ENCODE measurements at places on chromosomes 2 and 18.

DNA sequence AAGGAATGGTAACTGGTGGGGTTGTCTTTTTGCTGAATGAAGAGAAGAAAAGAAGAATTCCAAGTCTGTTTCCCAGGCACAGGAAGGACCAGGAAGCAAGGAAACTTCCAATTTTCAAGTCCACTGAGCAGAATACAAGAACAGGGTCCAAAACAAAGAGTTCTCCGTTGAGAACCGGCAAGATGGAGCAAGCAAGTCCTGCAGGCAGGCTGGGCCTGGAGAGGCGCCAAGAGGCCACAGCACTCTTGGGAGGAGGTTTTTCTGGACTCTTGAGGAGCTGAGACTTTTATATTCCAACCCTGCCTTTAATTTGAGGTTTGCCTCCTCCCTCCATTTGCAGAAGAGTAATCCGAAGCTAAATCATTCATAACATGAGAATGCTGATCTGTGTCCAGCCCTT lies 224.5 kb downstream of the IKZF2 start:
- no peak for DNase-seq

DNA sequence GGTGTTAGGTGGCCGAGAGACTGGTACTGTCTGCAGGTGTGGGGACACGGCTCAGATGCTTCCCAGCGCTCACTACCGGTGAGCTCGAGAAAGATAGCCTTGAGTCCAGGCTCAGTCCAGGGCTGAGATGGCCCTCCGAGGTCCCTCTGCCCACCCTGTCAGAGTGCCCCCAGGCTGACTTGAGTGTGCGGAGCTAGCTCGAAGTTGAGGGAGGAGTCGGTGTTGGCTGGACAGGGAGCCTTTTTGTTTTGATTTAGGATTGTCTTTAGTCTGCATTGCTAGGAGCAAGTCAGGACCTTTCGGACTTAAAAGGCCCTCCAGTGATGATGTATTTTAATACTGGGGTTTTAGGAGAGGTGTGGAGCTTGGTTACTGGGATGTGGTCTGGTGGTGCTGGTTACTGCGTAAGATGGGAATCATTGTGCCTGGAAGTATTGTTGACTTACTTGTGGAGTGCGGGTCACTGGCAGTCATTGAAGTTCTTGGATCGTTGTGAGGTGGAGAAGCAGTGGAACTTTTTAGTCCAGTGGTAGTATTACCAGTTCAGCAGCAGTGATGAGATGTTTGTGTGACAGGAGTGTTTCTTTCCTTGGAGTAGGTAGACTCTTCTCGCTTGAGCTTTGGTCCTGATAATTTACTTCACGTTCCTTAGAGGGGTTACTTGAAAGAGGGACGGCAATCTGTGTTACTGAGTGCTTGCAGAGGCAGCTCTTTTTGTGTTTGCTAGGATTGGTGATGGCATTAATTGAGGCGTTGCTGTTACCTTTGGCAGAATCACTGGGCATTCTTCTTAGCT lies 633 bp downstream of the KIAA1328 start:
- DNase-seq: peak; percentile 14

GRCh38 chr2:195648787-195649186 lies 8.2 kb upstream of the SLC39A10 start:
- DNase-seq: no peak

- no peak for DNase-seq
Observed at GRCh38 chr2:224029876-224030275, 9.2 kb downstream of the SERPINE2 start.

DNA sequence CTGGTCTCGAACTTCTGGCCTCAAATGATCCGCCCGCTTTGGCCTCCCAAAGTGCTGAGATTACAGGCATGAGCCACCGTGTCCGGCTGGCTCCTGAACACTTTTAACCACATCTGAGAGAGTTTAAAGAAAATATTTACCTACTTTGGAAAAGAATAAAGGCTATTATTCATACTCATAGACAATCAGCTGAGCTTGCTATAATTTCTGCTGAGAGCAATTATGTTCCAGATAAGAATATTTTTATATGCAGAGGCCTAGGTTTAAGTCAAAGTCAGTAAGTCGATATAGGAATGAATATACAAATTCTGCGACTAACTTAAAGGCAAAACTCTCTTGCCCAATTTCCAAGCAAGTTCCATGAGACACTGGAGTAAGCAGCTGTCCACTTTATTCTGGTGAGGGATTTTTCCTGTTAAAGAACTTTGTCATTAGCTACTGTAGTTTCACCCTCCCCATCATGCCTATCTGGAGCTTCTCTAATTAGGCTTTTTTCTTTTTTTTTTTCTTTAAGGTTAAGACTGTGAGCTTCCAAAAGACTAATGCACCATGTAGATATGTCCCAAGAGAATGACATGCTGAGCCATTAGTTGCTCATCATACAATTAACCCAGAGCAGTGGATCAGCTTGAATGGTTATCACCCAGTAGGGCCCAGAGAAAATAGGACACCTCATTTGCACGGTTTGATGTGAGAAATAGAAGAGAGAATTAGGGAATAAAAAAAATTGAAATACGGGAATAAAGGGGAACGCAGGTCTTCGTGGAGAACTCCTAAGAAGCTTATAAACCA lies 260.1 kb downstream of the KCNE4 start:
- DNase-seq: no peak

DNA sequence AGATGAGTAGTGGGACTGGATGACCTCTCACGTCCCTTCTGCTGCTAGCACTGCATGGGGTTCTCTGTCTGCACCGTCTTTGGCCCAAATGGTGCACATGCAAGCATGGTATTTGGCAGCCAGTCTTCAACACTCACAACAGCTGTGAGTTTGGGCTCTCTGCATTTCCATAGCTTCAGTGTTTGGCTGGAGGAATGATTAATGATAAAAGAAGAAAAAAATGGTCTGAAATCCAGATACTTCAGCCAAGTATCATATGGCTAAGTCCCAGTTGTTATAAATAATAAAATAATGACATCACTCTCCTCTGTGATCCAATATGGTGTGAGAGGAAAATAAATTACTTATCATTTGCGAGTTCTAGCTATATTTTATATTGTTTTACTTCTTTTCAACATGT lies 173.3 kb downstream of the DCDC2C start:
- DNase-seq: no peak

All from fibroblast of skin of right biceps (primary cell).